ENCODE measurements at places on chromosomes 4 and X.

DNA sequence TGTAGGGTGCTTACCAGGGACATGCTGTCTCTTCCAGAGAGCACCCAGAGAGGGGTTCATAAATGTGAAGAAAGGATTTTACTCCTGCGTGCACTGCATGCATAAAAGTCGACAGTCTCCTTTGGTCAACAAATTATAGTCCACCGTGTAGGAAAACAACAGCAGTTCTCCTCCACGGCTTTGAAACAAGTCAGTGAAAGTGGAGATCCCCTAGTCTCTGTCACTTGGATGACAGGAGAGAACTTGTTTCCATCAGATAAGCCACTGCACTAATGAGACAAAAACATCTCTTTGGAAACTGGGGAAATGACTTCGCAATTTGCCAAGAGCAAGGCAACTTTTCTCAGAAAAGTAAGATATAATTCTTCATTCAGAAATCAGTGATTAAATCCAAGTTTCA lies 9.7 kb downstream of the UNC5C start:
- DNase-seq: no peak

DNA sequence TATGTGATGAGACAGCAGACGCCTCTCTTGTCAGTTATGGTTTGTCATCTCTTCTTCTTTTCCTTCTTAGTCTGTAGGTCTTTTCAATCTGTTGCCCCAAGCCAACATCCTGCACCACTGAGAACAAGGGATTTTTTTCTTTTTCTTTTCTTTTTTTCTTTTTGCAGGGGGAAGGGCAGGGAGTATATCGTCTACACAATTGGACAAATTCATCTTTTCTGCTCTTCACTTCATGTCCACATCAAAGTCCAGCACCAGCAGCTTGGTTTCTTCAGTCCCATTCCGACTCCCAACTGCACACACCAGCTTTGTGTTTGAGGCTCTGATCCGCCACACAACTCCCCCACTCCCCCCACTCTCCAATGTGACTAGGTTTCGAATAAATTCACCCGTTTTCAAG lies 213.2 kb downstream of the FBXW7 start:
- DNase-seq: no peak

DNA sequence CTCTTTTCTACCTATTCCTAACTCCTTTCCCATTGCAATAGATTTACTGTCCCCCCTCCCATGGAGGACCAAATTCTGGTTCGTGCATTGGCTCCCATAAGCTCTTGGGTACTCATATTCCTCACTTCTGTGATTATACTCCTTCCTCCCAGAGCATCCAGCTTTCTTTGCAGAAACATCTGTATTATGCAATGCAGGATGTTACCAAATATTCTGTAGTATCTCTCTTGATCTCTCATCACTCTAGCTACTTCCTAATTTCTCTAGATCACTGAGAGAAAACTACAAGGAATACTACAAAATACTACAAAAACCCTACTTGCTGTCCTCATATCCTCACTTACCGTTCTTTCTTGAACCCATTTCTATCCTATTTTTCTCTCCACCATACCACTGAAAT lies 395.9 kb upstream of the HS3ST1 start:
- no peak for DNase-seq

DNA sequence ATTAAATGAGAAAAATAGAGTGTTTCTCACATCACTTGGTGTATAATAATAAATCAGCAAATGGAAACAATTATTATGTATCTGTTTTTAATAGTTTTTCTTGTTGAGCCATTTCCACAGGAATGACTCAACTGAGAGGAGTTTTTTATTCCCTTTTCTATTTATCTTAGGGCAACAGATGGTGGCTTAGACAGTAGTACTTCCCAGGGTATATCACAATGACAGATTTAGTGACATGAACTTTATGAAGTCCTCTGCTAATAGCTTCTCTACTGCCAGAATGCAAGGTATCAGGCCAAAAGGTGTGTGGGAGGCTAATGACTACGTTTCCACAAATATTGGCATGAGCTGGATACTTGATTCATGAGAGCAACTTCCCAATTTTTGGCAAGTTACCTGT lies 126.7 kb downstream of the HTR2C start:
- DNase-seq: no peak

GRCh38 chrX:123629502-123629901 lies 103.3 kb downstream of the THOC2 start:
- DNase-seq: no peak

DNA sequence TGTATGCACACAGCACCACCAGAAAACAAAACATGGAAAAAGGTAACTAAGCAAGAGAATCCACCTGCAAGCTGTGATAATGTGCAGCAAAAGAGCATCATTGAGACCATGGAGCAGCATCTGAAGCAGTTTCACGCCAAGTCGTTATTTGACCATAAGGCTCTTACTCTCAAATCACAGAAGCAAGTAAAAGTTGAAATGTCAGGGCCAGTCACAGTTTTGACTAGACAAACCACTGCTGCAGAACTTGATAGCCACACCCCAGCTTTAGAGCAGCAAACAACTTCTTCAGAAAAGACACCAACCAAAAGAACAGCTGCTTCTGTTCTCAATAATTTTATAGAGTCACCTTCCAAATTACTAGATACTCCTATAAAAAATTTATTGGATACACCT lies 90.2 kb downstream of the TET2 start:
- no peak for DNase-seq

DNA sequence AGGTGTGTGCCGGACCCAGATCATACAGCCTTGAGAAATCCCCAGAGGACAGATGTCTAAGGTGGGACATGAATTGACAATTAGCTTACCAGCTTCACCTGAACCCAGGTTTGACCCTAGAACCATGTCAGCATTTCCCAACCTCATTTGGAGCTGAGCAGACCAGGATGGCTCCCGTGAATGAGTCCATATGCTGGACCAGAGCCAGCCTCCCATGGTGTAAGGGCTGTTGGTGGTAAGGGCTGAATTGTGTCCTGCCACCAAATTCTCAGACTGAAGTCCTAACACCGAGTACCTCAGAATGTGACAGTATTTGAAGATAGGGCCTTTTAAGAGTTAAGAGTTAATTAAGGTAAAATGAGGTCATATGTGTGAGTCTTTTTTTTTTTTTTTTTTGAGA lies 88.3 kb downstream of the SLC34A2 start:
- no peak for DNase-seq
